ENCODE measurements at places on chromosomes 6 and 20. TPM values are rescaled to one million over a fixed set of nuclear protein-coding genes. Genes with fewer than 3 reads are reported as not detected.

The RBBP8NL gene
- not detected for total RNA-seq

The MAPK13 gene
- 50.7 TPM for total RNA-seq

The MRPS18B gene
- 36.7 TPM for total RNA-seq

The NFKBIL1 gene
- 15.8 TPM for total RNA-seq

The POU5F1 gene
- not detected for total RNA-seq

The MMP24 gene
- total RNA-seq = not detected

The TCF15 gene
- not detected for total RNA-seq

The SAMD10 gene
- 20.7 TPM for total RNA-seq

The DACT2 gene
- not detected for total RNA-seq

The NKX2-2 gene
- total RNA-seq = not detected

All from activated naive CD4-positive, alpha-beta T cell treated with anti-CD3 and anti-CD28 coated beads, Interleukin-2, amount 10 ng/mL, durations not matched to agents 5 hours and 36 hours (primary cell).